Activated CD4-positive, alpha-beta T cell treated with anti-CD3 and anti-CD28 coated beads for 24 hours (primary cell): ENCODE measurements at places on chromosomes 11 and 22.

DNA sequence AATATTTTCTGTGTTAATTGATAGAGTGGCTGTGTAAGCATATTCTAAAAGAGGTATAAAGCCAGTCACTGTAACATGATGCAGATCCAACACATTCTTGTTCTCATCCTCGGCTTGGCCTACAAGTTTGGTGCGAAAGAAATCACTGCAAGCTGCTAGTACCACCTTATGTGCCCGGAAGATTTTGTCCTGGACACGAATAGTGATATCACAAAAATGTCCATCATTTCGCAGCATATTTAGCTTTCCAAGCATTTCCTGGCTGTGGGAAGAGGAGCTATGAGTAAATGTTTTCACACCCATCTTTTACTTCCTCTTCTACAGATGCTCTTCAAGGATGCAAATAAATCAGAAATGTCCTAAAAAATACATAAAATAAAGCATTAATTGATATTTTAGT, 53.1 kb downstream of the ZBTB44 start:
- DNase-seq: no peak

DNA sequence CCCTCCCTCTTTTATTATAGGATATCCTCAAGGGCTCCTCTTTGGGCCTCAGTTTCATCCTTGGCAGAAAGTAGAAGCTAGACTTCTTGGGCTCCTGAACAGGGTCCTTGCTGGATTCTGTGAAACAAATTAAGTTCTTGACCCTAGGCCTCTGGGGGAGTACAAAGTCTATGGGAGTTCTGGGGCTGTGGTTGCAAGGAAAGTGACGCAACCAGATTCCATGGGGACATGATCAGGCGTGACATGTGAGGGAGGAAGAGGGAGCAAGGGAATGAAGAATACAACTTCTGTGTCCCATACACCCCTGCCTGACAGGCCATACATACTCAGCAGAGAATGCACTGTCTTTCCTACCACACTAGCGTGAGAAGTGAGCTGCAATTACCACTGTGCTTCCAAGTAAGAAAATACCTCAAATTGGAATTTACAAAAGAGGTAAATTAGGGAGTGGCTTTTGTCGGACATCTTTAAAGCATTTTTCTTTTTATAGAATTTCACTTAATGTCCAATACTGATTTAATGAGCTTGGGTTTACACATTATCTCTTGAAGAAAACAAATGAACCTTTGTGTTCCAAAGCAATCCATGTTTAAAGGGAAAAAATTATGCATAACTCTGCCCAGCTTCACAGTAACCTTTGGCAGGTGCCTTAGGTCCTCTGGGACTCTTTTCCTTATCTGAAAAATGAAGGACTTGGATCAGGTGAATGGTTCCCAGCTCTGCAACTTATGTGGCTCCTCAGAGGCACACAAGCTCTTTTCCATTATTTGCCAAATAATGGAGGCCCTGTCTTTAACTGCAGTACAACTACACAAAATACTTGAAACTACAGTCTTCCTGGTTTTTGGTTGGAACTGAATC, 38.9 kb downstream of the LIMK2 start:
- no peak for DNase-seq

DNA sequence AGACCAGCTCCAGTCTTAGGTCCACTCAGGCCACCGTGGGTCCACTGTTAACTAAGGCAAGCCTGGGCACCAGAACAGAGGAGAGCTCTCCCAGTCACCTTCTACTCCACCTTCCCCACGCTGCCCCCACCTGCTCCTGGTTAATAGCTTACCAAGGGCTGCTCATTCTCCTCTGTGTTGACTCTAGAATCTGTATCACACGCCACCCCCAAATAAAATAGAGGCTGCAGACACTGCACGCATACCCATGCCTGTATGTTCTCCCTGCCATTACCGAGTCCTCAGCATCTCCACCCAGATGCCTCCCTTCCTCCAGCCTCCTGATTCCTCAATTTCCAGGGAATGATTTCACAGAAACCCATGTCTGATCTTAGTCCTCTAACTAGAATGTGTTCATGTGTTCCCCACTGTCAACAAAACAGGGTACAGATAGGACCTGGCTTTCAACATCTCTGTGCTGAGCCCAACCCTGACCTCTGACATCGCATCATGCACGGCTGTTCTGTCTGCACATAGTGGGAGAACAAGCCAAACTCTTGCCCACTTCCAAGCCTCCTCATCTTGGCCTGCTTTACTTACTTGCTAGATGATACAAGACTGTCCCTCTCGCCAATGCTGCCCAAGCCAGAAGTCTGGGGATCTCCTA, 49.8 kb downstream of the SMCO4 start:
- DNase-seq: no peak

DNA sequence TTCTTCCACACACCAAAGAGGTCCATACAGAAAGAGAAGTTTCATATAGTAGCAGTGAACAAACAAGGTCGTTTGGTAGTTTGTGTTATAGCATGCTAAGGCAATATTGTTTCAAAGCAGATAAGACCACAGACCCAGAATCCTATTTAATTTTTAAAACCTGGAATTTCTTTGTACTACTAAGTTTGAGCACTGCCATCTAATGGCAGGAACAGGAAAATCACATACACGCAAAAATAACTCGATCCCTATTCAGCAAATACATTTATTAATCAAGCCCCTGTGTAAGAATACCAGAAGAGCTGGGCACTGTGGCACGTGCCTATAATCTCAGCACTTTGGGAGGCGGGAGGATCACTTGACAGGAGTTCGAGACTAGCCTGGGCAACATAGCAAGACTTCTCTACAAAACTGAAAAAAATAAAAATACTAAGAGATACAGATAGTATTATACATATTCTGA, 2.9 kb upstream of the BTBD10 start:
- no peak for DNase-seq

DNA sequence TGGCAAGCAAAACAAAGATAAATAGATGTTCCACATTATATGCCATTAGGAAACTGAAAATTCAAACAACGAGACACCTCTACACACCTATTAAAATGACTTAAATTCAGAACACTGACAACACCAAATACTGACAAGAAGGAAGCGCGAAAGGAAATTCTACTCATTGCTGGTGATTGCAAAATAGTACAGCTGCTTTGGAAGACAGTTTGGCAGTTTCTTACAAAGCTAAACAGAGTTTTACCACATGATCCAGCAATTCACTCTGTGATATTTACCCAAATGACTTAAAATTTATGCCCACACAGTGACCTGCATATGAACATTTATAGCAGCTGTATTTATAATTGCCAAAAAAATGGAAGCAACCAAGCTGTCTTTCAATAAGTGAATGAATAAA, 232.6 kb downstream of the CASP12 start:
- DNase-seq: no peak

GRCh38 chr11:93520726-93521509, 22.3 kb downstream of the SMCO4 start:
- no peak for DNase-seq

GRCh38 chr22:44933666-44934453, 75.9 kb downstream of the PHF21B start:
- DNase-seq: no peak

GRCh38 chr11:12901874-12902481, 107.1 kb upstream of the RASSF10 start:
- DNase-seq: no peak

DNA sequence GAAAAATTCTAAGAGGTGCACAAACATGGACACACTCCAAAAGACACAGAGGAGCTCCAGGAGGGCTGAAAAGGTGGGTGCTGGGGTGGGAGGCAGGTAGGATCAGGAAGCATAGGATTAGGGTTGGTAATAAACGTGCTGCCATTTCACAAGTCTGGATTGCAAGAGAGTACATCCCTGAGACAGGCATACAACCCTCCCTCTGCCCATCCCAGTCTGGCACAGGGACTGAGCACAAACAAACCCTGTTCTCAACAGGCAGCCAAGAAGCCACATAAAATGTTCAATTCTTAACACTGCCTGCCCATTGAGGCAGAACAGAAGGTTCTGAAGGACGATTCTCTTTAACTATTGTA, 18.5 kb downstream of the SLC35F2 start:
- no peak for DNase-seq

DNA sequence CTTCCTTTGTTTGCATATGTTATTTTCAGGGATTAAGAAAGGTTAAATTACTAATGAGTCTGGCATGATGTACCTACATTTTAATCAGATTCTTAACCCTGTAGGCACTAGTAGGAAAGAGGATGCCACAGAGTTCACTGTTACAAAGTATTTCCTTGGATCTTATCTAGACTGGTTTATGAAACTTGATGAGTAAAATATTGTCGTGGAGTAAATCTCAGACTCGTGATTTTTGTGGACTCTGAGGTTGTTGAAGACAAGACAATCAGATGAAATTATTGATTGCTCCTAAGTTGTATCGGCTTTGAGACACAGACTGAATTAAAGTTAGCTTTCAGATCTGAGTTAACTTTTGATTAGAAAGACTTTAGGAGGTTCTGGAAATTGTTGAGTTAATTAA, 6.0 kb downstream of the KMT2A start:
- no peak for DNase-seq

DNA sequence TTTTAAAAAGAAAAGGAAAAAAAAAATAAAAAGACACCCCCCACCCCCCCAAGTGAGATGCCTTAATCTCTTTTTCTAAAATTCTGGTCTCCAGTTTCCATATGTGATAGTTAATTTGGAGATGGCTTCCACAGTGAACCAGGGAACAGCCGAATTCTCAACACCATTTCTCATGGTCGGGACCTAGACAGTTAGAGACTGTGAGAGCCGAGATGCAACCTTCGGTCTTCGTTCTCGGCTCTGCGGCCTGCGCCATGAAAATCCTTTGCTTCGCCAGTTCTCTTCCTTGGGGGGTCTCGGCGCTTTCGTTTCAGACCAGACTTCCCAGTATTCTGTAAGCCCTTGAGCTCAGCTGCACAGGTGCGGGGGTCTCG, 723 bp downstream of the CACNG2 start:
- DNase-seq: no peak

- no peak for DNase-seq
These were observed 205.9 kb downstream of the HIPK3 start for GRCh38 chr11:33463059-33463458.

- DNase-seq: no peak
These were observed 489.6 kb downstream of the MN1 start for GRCh38 chr22:27311698-27312550.

- no peak for DNase-seq
These were observed 68.5 kb downstream of the SPATA19 start for GRCh38 chr11:133776671-133777367.

DNA sequence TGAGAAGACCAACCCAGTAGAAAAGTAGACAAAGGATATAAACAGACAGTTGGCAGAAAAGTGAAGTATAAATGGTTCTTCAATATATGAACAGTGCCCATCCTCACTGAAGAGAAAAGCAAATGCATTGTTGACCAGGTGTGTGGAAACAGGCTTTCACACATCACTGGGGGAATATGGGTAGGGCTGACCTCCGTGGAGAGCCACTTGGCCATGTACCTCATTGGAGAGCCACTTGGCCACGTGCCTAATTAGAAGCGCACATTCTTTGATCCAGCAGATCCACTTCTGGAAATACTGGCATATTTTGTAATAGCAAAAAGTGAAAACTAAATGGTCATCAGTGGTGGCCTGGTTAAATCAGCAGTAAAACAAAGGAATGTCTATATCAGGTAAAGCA, 43.2 kb downstream of the PPP6R3 start:
- DNase-seq: no peak

DNA sequence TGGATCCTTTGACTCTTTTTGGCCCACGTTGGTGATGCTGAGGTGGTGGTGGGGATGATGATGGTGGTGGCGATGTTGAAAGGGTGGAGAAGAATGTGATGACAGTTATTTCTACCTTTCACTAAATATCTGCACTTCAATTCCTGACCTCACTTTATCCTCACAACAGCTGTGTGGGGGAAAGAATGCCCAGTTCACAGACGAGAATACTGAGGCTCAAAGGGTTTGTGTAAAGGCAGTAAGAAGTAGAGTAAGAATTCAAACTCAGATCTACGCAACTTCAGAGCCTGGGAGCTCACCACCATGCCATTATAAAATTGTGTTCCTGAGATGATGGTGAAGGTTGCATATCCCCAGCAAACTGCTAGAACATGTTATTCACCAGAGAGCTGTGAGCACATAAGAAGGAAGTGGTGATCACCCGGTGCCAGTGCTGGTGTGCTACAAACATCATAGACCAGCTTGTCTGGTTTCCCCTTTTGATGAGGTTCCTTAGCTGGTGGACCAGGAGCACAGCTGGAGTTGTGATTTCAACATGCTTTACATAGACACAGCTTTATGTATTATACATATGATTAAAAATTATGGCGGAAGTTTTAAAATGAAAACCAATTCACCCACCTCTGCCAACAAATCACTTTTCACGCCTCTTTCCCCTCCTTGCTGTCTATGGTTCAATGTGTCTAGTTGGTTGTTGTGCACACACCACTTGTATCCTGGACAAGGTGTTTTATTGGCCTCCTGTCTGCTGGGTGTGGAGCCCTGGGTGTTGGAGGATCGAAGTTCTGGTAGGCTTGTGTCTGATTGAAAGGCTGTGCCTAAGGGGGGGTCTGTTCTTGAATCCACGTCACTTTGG, 6.2 kb downstream of the ST14 start:
- DNase-seq: no peak

DNA sequence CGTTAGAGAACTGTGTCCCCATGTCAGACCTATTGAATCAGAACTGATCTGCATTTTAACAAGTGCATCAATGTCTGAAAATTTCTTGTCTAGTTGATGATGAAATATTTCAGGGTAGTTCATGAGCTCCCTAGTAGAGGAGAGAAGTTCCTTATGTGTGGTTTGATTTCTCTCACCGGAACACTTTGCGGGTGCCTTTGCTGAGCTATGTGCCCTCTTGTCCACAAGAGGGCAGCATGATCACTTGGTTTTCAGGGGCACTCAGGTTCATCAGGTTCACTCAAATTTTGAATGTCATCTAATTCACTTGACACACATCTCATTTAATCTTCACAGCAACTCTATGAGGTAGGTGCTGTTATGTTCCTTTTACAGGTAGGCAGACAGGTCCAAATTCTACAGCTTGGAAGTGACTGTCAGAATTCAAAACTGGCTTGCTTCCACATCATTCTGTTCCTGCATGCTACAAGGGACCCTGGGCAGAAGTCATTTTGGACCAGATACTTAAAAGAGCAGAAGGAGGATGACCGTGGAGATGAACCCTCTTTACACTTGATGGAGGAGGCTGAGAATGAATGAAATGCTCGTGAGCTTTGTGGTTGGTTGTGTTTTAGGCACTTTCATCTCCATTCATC, 55.6 kb downstream of the P4HA3 start:
- DNase-seq: peak; percentile 15

- DNase-seq: no peak
These were observed 7.5 kb upstream of the HTR3A start for GRCh38 chr11:113967361-113967760.
